Stimulated activated CD8-positive, alpha-beta memory T cell treated with anti-CD3 and anti-CD28 coated beads, Interleukin-15, amount 100 ng/mL, for 1 hour (primary cell): ENCODE measurements at places on chromosomes 5 and 9.
A peak's percentile ranks its signal among the peaks of the same experiment; 100 is the strongest.

DNA sequence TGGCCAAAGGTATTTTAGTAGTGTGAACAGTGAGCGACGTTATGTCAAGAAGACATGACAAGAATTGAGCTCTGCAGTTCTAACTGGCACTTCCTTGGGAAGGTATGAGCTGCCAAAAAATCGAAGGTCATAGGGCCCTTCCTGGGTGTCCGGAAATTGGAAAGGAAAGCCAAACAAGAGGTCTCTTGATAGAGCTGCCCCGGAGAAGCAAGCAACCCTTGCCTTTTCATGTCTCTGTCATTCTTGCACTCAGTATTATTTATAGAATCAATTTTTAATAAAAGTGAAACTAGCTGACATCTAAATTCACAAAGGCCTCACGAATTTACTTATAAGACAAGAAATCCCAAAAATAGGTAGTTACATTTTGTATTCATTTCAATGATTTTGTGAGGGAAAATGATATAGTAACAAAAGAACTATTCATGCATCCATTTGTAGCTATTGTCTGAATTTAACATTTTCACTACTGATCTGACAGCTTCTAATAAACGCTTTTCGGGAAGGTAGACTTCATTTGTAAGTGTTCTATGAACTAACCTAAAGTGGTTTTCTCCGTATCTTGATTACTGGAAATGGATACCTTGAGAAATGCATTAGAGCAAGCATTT, 113.8 kb upstream of the VCAN start:
- no peak for DNase-seq

GRCh38 chr5:31664566-31664965, 25.6 kb downstream of the PDZD2 start:
- no peak for DNase-seq

DNA sequence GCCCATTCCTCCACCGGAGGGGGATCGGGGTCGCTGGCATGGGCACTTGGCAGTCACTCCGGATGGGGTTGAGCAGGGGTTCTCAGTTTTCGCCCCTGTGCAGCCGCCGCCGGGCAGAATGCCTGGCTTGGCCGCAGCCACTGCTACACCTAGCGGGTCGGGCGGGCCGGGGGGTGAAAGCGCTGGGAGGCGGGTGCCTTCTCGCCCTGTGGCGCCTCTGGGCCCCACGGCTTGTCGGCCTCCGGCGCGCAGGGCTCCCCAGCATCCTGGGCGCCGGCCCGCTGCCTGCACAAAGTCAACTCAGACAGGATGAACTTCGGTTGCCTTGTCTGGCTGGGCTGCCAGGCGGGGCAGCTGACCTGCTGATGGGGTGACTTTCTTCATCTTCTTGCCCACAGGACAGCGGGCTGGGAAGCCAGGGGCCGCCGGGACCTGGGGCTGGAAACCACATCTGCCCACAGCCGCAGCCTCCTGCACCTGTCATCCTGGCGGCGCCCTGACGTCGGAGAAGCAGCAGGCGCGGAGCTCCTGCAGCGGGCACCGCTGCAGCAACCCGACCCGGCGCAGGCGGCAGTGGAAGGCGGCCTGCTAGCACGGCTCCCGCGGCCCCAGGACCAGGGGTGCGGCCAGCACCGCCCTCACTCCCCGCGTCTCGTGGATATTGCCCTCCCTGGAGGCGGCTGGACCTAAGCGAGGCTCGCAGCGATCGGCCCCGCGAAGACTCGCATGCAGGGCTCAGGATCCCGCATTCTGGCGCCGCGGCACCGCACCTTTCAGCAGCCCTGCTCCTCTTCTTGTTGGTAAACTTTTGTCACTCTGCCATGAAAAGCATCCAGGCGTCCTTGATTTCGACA, 1.3 kb upstream of the ANKRD18A start:
- DNase-seq = no peak

DNA sequence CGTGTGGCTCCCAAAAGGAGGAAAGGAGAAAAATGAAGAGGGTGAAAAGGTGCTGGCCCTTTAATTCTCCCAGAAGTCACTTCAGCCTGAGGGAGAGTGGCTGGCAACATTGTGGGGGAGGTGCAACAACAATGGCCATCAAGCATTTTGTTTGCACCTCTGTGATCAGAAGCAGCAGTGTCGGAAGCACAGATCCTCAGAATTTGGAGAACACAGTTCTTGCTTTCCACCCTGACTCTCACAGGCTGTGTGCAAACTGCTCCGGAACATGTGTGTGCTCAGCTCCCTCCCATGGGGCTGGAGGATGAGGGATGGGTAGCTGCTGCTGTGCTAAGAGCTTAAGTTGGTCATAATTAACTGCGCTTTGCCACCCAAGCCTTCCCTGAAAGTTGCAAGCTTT, 127.1 kb downstream of the DPYSL3 start:
- no peak for DNase-seq

- DNase-seq = peak; percentile 41
Observed at GRCh38 chr9:19456996-19457692, 48.3 kb downstream of the ACER2 start.

DNA sequence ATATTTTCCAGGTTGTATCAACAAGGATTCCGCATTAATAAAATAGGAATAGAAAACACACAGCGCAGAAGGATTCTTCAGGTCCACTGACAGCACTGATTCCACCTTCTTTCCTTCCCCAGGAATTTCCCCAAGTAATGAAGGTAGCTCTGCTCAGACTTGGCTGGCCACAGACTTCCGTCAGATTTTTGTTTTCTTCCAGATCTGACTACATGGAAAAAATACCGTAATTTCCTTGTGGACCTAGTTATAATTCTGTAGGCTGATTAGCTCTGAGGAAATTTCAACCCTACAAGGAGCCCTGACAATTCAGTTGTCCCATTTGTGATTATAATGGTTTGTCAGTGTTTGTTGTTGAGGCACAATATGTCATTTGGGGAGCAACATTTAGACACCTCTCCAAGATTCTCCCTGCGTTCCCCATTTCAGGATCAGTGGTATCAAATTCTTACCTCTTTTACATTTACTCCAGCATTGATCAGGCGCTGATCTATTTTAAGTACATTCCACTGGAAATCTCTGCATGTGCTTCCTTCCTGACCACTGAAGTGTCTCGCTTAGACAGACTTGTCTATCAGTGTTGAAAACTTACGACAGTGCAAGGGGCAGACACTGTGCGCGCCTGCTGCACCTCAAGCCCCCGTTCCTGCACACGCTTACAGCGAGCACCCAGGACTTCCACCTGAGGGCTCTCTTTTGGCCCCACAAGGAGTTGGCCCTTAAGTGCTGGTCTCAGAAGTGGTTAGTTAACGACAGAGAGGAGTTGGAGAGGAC, 94.8 kb downstream of the LHFPL2 start:
- no peak for DNase-seq

DNA sequence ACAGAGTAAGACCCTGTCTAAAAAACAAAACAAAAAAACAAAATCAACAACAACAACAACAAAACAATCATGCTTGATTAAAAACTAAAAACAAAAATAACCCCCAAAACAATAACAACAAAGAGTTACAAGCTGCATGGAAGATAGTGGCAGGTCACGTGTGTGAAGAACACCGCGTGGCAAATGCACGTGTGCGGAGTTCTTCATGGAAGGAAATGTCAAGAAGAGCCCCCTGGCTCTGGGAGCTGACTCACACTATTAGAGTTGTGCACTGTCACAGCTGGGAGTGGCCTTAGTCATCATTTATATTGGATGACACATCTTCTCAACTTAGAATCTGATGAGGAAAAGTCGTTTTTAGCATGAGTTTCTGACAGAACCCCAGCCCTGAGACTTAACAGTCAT, 110.5 kb downstream of the JMY start:
- DNase-seq = no peak

- DNase-seq = no peak
Observed at GRCh38 chr9:93509084-93509483, 55.7 kb upstream of the FAM120AOS start.

DNA sequence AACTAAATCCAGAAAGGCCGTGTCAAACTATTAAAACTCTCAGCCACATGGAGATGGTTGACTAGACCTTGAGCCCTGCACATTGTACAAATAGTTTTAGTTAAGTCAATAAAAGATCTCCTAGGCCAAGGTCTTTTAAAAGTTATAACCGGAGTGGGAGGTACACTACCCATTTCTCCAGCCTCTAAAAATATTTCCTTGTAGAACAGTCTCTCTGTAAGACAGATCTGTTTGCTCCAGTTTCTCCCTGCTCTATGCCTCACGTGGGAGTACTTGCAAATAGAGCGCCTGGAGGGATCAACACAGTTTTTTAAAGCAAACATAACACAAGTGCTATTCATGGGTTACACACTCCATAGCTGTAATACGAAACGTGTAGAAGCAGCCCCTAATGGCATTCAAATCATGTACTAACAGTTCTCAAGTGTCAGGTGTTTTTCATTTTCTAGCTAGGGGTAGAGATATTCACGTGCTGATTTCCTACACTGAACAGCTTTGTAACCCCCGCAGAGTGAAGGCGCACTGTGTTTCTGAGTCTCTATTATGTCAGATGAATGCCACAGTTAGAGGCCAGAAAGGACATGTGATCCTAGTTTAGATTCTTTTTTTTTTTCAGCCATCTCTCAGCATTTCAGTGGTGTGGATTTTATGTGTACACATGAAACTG, 703.4 kb upstream of the GRAMD2B start:
- no peak for DNase-seq

DNA sequence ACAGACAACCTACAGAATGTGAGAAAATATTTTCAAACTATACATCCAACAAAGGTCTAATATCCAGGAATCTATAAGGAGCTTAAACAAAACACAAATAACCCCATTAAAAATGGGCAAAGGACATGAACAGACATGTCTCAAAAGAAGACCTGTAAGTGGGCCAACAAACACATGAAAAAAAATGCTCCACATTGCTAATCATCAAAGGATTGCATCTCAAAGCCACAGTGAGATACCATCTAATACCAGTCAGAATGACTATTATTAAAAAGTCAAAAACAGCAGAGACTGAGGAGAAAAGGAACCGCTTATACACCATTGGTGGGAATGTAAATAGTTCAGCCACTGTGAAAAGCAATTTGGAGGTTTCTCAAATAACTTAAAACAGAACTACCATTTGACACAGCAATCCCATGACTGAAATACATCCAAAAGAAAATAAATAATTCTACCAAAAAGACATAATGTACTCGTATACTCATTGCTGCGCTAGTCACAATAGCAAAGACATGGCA, 39.1 kb upstream of the C5orf63 start:
- DNase-seq = no peak

GRCh38 chr5:61598126-61598525, 266.1 kb downstream of the ZSWIM6 start:
- no peak for DNase-seq

DNA sequence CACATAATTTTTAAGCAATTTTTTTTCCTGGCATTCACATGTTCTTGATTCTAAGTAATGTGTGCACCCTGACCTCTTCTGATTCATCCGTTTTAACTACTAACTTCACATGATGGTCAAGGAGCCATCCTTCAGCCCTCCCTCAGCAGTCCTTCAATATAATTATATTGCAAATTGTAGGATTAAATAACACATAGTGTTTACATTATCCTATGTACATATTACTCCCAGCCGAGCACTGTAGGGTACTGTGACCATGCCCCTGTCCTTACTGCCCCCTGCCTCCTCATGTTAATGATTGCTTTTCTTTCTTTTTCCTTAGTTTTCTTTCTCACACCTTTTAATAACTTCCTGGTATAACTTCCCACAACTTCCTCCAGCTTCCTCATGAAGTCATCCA, 96.3 kb upstream of the FANCC start:
- DNase-seq = no peak

- no peak for DNase-seq
Observed at GRCh38 chr5:34510002-34510401, 146.1 kb upstream of the RAI14 start.

DNA sequence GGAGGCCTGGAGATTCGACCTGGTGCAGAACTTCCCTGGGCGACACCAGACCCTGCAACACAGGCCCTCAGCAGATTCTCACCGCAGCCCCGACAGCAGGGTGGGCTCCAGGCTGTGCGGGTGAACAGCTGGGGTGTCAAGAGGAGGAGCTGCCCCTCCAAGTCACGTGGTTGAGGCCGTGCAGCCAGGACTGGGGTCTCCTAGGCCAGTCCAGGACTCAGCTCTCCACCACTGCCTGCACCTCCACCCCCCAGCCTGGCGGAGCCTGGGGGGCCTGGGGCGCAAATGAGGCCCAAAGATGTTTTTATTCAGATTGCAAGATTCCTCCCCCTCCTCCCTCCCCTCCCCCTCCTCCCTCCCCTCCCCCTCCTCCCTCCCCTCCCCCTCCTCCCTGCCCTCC, 9.2 kb upstream of the AGPAT2 start:
- no peak for DNase-seq

DNA sequence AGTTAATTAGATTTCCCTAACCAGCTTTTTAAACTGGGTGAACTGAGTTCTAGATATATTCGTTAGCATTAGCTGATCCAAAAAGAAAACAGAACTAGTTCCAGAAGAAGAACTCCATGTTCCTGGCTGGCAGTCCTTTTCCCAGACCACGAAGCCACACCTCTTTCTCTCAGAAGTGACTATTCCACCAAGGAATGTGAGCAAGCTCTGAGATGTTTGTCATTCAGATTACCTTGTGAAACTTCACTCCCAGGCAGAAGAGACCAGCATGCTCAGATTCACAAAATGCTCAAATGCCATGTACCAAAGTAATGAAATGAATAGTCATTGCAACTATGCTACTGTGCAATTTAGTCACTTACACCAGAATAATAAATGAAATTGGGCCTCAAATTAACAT, 4.4 kb upstream of the SSBP2 start:
- DNase-seq = no peak

DNA sequence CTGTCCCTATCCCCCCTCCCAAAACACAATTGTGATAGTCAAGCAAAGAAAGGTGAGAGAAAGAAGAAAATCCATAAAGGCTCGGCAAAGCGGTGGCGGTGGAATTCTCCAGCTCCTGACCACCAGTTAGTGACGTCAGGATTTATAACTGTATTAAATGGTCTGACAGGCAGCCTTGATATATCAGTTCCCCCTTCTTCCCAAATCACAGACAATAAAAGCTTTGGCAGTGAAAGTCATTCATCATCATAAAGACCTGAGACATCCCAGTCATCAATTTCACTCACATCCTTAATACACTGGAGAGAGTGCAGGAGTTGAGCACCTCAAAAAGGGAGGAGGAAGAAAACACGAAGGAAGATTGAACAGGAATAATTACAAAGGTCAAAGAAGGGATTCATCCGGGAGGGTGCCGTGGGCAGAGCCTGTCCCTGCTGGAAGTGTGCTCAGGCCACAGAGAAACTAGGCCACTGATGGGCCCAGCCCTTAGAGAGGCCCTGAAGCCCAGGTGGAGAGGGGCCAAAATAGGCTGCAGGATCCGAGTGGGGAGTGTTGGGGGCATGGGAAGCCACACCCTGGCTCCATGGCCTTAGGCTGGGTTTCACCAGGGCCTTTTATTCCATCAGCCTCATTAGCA, 131.9 kb downstream of the PAX5 start:
- DNase-seq = no peak

DNA sequence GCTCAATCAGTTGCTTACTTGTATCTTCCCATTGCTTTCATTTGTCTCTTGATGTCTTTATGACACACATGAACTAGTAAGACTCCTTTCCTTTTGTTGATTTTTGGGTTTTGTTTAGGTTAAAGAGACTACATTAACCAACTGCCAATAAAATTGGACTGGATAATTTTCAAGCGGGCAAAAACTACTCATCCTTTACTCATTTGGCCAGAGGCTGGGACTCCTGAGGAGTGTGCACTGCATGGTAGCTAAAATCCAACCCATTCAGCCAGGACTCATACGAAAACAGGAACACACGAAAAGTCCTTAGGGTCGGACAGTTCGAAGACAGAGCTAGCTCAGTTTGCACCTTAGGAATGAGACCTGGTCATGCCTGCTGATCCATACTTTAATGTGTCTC, 6.0 kb downstream of the SLC46A2 start:
- DNase-seq = no peak

GRCh38 chr5:64312491-64312890, 146.8 kb downstream of the RNF180 start:
- no peak for DNase-seq

- no peak for DNase-seq
Observed at GRCh38 chr9:7171396-7172153, 413.8 kb downstream of the KDM4C start.
